ENCODE measurements at places on chromosomes 2 and 18.

GRCh38 chr2:5377323-5377722, 314.9 kb upstream of the SOX11 start:
- DNase-seq = no peak

GRCh38 chr2:45950606-45951005, 299.1 kb downstream of the PRKCE start:
- no peak for DNase-seq

DNA sequence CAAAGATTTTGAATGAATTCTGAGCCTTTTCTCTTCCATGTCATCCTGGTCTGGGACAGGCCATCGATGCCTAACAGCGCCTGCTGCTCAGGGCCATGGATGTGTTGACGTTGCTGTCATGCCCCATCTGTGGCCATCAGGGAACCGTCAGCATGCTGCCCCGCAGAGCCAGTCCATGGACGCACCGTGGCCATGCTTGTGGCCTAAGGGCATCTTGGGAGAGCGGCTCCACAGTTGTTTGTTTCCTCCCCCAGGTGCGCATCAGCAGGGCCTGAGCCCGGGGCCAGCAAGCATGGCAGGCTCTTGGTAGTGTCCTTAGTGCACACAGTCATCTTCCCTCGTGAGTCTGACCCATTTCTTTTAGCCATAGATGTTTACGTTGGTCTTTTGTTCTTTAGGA, 142.7 kb downstream of the VAPA start:
- no peak for DNase-seq

- no peak for DNase-seq
These were observed 2.8 kb downstream of the CLK1 start for GRCh38 chr2:200861617-200862155.

DNA sequence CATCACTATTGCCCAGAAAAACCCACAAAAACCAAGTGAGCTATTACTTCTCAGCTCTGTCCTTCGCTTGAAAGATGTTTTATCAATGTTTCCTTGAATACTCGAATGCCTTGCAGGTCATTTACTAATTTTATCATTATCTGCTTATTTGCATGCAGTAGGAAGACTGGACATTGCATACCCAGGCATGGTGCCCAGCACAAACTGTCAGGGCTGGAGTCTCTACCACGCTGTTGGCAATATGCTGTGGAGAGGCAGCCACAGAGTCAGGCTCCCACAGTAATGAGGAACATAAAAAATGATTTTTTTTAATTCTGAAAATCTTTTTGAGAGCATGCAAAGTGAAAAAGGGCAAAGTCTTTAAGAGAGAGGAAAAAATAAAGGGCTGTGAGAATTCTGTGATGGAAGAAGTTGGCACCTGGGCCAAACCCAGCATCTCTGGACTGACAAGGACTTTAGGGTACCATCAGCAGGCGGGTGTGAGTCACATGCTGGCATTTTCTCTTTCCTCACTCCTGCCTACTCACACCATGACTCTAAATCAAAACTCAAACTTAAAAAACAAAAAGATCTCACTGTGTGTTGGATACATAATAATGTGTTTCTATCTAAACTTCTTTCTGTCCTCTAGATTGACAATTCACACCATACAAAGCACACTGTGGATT, 709.8 kb upstream of the FANCL start:
- DNase-seq = no peak

DNA sequence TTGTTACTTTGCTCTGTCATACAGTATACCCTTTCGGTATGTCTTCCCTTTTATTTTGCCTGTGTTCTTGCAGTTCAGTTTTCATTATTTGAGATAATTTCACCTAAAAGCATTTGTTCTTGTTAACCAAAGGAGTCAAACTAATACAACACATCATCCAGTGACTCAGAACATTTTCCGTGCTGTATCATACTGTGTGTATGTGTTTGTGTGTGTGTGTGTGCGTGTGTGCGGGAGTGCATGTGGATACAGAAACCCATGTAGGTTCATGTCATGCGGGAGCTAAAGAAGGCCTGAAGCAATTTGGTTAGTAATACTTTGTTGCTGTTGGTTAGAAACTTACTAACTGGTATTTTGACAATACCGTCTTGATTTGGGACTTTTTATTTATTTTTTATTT, 60.0 kb downstream of the CEP192 start:
- DNase-seq = no peak

DNA sequence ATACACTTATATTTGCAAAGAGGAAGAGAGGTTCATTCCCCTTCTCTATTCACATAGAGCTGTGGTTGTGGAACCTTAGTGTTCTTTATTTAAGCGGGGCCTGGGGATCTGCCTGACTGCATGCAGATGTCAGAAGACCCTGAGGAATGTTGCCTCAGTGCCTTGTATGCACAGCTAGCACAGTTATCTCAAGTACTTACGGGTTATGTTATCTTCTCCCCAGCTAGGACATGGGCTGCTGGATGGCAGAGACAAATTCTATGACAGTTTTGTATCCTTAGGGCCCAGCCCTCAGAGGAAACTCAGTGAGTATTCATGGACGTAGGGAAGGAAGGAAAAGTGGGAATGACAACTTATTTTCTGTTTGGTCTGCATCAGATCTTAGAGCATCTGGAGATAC, 37.7 kb upstream of the RTN4 start:
- DNase-seq = no peak

- no peak for DNase-seq
These were observed 628 bp downstream of the OTOS start for GRCh38 chr2:240139666-240140393.

DNA sequence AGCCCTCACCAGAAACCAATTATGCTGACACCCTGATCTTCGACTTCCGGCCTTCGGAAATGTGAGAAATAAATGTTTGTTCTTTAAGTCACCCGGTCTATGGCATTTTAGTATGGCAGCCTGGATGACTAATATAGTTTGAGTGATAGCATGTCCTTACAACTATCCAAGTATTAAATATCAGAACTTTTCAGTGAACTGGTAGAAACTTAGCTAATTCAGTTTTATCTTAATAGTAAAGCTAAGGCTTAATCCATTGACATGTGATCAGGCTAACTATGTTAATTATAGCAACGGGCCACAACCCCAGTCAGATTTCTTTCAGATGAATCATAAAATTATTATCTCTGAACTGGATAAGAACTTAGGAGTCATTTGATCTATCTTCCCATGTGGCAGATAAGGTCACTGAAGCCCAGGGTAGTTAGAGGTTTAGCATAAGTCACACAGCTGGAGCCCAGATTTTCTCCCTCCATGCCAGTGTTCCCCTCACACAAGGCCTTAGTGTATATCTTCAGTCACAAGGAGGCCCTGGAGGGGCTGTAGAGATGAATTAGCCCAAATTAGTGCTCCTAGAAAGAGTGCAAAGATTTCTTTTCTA, 40.7 kb upstream of the UPP2 start:
- no peak for DNase-seq

- no peak for DNase-seq
These were observed 188.6 kb upstream of the CDH19 start for GRCh38 chr18:66792466-66792865.

- no peak for DNase-seq
These were observed 62.2 kb downstream of the RBMS1 start for GRCh38 chr2:160431441-160431840.

DNA sequence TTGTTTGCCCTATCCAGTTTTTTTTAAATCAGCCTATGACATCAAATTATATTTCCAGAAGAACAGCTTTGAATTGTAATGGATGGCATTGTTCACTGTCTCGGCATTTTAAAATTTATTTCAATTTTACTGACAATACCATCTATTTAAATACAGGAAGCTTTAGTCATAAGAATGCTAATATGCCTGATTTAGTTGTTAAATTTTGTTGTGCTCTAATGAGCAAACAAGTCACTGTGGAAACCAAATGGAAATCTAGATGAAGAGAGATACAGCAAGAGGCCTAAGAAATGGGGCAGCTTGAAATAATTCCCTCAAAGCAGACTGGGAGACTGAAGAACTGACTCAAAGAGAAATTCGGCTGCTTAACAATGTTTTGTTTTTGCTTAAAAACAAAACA, 76.8 kb downstream of the OSBPL6 start:
- DNase-seq = no peak

- DNase-seq = no peak
These were observed 32.8 kb downstream of the TTC21B start for GRCh38 chr2:165920748-165921147.

DNA sequence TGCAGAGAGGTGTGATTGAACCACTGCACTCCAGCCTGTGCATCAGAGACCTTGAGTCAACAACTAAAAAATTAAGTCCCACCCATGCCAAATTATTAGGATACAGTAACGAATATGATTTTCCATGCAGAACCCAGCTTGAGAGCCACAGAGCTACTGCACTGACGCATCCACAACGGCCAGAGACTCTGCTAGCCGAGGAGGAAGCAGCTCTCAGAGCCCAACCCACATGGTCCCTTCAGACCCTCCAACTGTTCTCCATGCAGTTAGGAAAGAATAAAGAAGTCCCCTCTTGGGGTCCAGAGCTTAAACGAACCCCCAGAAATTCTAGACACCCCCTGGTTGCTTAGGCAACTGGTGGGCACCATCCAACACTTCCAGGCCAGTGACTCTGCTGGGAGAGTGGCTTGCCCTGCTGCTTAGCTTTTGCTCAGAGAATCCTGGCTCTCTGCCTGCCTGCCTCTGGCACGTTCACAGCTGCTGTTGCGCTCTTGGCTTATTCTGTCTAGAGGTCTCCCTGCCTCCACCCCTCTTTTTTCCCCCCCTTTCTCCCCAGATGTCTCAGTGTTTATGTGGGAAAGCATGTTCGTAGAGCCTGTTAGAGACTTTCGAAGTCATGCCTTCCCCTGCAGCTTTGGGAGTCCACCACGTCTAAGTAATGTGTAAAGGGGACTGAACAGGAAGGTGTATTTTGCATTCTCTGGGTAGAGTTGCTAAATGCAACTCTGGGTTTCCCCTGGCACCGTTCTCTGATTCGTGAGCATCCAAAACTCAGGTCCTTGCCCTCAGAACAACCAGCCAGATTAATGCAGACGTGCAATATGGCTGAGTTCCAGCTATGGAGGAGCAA, 26.0 kb upstream of the SP3 start:
- no peak for DNase-seq

GRCh38 chr2:234970477-234970882, 18.7 kb downstream of the SH3BP4 start:
- DNase-seq = no peak

- DNase-seq = no peak
These were observed 238.8 kb upstream of the FOSL2 start for GRCh38 chr2:28153851-28154250.

GRCh38 chr2:85939131-85939530, 50.3 kb upstream of the ST3GAL5 start:
- no peak for DNase-seq

- no peak for DNase-seq
These were observed 37.4 kb upstream of the GPC1 start for GRCh38 chr2:240397924-240398645.
